HepG2 (cell line): ENCODE measurements at places on chromosomes 3 and 15.

DNA sequence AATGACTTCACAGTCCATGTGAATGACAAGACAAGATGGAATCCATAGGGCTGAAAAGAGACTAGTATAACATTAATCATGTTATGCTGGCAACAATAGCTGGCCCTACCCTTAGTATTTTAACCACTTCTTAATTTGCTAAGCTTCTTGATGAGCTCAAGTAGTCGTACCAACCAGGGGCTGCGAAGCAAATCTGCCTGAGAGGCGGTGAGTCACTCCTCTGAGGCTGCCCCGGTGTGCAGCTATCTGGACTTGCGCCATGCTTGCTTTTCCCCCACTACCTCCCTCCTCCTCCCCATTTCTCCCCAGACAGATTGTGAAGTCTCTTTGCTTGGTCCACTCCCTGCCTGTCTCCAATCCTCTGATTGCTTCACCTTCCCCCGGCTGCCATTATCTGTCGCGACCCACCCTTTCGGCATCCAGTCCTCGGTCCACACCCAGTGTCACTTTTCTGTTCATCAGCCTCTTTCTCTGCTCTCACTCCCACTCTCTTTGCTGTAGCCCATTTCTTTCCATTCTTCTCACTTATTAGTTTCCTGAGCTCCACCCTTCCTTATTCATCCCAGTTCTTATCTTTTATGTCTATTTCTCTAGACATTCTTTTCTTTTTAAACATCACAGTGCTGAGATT lies 42.7 kb downstream of the DUT start:
- no peak for DNase-seq

DNA sequence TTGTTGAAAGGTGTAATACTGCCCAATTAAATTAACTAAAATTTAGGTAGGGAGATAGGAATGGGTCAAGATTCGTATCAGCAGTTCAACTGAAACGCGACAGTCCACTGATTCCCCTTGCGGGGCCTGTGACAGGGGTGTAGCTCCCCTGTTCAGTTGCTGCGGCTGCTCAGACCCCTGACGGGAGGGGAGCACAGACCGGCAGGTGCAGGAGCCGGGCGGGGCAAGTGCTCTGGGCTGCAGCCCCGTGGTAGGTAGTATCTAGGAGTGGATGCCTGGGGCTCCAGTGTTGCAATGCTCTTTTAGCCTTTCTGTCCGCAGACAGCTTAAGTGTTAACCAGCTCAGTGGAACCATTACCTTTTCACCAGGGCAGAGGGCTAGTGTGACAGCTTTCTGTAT lies 164.9 kb downstream of the ROBO2 start:
- no peak for DNase-seq

DNA sequence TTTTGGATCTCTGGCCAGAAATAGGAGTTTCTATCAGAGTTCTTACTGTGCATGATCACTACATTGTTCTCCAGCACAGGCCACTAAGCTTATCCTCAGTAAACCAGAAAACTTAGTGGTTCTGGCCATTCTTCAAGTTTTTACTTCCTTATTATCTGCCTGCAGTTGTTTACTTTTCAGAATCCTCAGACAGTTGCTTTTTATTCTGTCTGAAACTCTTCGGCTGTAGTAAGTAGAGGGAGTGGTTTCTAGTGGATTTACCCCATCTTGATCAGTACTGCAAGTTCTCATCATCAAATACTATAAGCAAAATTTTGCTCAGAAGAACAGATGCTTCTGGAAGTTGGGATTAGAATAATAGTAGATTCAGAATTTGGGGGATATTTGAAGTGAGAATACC lies 193.0 kb upstream of the RARB start:
- DNase-seq: no peak

DNA sequence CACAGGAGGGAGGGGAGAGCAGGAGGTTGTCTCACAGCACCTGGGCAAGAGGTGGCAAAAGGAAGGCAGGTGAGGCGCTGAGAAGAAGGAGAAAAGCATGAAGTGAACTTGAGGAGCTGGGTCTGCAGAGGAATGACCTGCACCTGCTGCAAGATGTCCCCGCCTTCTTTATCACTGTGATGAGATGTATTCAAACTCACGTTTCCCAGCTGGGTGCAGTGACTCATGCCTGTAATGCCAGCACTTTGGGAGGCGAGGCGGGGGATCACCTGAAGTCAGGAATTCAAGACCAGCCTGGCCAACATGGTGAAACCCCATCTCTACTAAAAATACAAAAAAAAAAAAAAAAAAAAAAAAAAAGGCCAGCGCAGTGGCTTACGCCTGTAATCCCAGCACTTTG lies 22.2 kb upstream of the ZNF710 start:
- DNase-seq: no peak

GRCh38 chr15:99956022-99956775 lies 223.0 kb upstream of the LYSMD4 start:
- DNase-seq: no peak

DNA sequence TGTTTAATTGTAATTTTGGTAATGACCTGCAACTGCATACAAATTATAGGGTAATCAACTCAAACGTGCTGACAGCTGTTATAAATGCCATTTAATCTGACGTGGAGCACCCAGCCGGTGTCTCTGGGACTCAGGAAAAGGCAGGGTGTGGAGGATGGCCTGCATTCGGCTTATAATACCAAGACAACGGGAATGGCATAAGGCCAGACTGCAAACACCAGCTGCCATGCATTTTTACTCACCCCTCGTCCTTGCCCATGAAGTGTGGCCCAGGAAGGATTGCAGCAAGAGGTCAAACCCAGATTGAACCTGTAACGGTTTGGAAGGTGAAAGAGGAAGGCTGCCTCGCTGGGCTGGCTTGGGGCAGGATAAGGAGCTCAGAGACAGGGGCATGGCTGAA lies 96.4 kb downstream of the WNT7A start:
- DNase-seq: no peak

GRCh38 chr3:111616417-111617105 lies 21.4 kb upstream of the ZBED2 start:
- peak; percentile 3 for DNase-seq

DNA sequence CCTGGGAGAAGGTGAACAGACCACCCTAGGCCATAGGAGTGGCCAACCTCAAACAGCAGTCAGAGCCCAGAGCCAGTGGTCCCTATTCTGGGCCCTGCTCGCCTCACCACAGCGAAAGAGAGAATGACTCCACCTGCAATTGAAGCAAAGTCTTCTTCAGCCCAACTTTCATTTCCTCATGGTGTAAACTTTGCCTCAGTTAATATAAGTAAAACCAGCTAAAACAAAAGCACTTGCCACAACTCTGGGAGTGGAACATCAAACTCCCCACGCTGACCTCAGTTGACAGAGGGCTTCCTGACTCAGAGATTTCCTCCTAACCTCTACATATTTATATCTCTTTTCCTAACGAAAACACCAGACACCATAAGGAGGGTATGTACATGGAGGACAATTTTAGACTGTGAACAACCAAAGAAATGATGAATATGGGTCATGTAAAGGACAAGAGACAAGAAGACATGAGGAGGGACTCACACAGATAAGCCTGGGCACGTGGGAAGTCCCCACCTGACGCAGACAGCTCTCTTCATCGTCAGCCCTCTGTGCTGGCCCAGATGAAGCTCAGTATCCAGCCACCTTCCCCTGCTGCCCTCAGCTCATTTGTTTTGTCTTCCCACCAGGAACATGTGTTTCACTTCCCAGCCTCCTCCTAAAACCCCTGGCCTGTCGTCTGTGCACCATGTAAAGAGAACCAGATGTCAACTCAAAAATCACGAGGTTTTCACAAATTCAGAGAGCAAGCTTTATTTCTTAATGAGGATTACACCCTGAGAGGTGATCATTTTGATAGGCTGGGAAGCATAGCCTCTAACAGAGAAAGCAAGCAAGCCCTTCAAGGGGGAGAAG lies 140.9 kb downstream of the KCNMB2 start:
- no peak for DNase-seq

DNA sequence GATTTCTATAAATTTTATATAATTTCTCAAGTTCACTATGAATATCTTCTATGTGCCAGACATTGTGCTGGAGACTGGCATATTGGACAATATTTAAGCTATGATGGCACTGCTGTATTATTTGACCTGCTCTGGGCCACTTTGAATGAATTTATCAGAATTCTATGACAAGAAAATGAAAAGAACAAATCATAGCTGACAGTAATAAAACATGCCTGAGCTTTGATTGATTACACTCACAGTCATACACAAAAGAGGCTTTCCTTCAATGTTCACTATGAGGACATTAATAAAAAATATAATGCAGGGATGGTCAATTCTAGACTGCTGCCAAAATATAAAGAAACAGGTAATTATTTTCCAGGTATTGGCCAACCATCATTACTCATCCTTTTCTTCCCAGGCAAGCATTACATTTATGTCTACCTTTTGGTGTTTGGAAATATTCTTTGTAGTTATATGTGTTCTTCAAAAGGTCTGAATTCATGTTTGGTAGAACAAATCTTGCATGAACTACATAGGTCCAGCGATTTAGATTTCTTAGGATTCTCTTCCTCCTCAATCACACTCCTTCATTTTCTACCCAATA lies 81.0 kb upstream of the ALCAM start:
- DNase-seq: no peak

- no peak for DNase-seq
Measured at GRCh38 chr3:14430053-14430452, 27.6 kb downstream of the SLC6A6 start.

DNA sequence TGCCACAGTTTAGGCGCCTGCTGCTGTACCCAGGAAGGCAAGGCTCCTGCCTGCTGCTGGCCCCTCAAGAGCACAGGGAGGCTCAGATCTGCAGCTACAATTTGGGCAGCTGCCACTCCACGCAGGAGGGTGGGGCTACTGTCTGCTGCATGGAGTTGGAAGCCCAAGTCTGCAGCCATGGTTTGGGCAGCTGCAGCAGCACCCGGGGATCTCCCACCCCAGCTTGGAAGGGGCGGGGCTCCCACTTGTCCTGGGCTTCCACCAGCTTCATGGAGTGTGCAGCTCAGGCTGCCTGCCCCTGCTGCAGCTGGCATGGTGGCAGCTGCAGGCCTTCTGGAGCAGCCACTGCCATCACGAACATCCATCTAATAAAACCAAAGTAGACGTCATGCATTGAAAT lies 512.9 kb downstream of the PYDC2 start:
- no peak for DNase-seq

GRCh38 chr15:77836906-77837648 lies 204.4 kb upstream of the LINGO1 start:
- no peak for DNase-seq

DNA sequence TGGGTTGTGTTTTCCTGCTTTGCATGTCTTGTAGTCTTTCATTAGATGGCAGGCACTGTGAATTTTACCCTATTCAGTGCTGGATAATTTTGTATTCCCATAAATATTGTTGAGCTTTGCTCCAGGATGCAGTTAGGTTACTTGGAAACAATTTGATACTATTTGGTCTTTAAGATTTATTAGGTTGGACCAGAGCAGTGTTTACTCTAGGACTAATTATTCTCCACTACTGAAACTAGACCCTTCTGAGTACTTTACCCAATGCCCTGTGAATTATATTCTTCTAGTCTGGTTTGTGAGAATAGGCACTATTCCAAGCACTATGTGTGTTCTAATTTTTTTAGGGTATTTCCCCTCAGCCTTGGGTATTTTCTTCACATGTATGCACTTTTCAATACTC lies 37.8 kb upstream of the TASOR start:
- DNase-seq: no peak

DNA sequence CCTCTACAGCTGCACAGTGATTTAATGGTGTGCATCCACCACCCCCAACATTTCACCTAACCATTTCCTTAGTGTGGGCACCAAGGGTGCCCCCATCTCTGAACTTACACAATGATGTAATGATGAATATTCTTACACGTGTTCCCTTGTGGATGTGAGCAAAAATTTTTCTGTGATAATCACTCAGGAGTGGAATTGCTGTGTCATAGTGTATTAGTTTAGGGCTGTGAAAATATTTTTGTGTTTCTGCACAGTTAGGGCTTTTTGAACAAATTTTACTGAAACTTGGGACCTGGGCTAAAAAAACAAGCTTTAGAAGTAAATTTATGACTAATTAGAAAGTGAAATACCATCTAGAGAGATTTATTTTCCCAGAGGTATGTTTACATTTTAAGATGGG lies 134.5 kb upstream of the CCNL1 start:
- DNase-seq: no peak

DNA sequence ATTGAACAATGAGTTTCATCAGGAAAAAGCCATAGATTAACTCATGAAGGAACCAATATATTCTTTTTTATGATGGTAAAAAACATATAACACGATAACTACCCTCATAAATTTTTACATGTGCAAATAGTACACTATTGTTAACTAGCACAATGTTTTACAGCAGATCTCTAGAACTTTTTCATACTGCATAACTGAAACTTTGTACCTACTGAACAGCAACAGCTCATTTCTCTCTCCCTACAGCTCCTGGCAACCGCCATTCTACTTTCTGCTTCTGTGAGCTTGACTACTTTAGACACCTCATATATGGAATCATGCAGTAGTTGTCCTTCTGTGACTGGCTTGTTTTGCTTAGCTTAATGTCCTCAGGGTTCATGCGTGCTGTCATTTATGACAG lies 235.4 kb downstream of the NFKBIZ start:
- no peak for DNase-seq

DNA sequence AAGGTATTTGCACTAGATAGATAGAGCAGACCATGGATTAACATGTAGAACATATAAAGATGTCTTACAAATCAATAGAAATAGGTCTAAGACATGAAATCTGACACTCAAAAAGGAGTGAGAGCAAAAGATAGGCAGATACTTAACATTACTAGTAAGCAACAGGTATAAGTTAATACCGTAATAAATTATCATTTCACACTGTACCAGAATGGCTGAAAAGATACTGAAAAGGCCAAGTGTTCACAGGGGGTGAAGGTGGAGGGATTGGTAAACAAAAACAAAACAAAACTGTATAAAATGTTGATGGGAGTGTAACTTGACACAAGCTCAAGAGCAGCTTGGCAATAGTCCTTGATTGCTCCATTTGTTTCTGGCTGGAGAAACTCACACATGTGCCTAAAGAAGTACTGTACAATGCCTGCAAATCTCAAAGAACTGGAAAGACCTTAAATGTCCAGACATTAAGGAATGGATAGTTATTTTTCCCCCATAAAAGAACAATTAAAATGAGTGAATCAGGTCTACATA lies 3.5 kb downstream of the NSMCE3 start:
- DNase-seq: no peak

- no peak for DNase-seq
Measured at GRCh38 chr15:38627689-38628277, 63.2 kb upstream of the RASGRP1 start.

GRCh38 chr15:38066612-38067011 lies 132.2 kb downstream of the TMCO5A start:
- DNase-seq: no peak

- no peak for DNase-seq
Measured at GRCh38 chr3:197260491-197261163, 37.8 kb downstream of the DLG1 start.

- no peak for DNase-seq
Measured at GRCh38 chr15:88115486-88116152, 140.9 kb downstream of the NTRK3 start.
